ENCODE measurements at places on chromosomes 7 and 10.

DNA sequence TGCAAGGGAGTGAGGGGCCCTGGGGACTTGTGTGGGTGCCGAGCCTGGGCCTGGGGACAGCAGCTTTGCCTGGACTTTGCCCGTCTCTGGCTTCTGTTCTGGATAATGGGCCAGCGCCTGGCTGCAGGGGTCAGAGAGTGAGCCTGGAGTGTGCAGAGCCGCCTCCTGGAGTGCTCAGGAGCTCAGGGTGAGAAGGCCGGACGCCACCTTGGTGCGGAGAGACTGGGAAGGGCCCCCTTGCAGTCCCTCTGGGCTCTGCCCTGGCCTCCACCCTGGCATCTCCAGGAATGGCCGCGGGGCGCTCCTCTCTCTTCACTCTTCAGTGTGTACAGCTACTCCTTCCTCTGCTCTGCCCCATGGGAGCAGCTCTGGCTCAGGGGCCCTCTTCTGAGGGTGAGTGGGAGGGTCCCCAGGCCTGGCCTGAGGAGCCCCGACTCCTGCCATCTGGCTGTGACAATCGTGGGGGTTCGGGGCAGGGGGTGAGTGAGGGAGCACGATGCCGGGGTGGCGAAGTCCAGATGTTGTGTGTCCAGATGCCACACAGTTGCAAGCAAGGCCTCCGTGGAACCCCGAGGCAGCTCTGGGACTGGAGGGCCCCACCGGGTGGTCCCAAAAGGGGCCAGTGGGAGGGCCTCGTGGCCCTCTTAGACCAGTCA, 187.1 kb downstream of the DNAJB6 start:
- DNase-seq = no peak

- no peak for DNase-seq
Observed at GRCh38 chr7:127905491-127906330, 125.5 kb downstream of the LRRC4 start.

GRCh38 chr10:110502851-110503301, 5.2 kb downstream of the DUSP5 start:
- no peak for DNase-seq

GRCh38 chr7:105269397-105269796, 119.3 kb downstream of the SRPK2 start:
- no peak for DNase-seq

GRCh38 chr10:98339799-98340198, 71.8 kb upstream of the LOXL4 start:
- no peak for DNase-seq

DNA sequence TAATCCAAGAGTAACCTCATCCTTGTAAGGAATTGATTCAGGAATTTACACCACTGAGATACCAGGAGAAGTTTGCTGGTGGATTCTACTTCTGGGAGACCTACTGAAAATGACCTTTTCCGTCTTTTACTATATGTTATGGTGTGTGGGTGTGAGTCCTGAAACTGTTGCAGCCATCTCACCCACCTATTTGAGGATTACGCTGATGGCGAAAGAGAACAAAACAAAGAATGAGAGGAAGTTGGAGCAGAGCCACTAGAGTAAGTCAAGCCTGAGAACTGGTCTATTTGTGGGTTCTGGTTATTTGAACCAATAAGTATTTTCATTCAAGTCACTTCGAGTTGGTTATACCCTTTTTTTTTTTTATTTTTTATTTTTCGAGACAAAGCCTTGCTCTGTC, 12.7 kb upstream of the ABCC2 start:
- DNase-seq = no peak

GRCh38 chr10:82084496-82084895, 209.5 kb downstream of the NRG3 start:
- DNase-seq = no peak

- no peak for DNase-seq
Observed at GRCh38 chr10:91602868-91603568, 29.9 kb downstream of the PPP1R3C start.

DNA sequence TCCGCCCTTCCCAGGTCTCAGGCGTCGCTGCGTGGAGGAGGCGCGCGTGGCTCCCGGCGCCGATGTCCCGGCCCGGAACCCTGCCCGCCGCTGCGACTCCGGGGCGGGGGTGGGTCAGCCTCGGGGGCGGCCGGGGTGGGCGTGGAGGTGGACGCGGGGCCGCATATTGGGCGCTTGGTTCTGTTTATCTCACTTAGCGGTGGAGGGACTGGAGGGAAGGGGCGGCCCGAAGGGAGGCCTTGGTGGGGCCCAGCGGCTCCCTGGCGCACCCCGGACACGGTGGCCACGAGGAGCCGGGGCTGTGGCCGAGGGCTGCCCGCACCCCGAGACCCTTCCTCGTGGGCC, 8.6 kb downstream of the UNCX start:
- DNase-seq = no peak

DNA sequence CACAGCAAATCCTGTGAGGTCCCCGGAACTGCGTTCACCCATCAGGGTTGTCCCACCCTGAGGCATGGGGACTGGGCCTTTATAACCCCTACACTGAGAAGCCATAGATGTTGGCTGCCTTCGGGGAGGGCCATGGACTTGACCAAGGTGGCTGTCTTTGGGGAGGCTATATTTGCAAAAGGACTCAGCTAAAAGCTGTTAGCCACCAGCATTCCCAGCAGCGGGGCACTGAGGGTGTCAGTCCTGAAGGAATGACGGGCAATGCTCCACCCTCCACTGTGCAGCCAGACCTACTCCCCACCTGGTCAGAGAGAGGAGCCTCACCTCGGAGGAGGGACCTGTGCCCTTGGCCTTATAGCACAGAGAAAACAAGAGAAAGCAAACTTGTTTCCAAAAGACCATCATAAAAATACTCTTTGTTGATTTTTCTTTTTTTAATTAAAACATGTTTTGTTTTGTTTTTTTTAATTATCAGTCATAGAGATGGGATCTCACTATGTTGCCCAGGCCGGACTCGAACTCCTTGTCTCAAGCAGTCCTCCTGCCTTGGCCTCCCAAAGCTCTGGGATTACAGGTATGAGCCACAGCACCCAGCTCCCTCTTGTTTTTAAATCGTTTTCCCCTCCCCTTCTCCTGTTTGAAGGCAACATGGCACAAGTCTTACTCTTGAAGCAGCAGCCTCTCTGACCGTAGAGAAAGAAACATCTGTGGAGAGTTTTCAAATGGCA, 26.7 kb upstream of the CUX1 start:
- DNase-seq = no peak

DNA sequence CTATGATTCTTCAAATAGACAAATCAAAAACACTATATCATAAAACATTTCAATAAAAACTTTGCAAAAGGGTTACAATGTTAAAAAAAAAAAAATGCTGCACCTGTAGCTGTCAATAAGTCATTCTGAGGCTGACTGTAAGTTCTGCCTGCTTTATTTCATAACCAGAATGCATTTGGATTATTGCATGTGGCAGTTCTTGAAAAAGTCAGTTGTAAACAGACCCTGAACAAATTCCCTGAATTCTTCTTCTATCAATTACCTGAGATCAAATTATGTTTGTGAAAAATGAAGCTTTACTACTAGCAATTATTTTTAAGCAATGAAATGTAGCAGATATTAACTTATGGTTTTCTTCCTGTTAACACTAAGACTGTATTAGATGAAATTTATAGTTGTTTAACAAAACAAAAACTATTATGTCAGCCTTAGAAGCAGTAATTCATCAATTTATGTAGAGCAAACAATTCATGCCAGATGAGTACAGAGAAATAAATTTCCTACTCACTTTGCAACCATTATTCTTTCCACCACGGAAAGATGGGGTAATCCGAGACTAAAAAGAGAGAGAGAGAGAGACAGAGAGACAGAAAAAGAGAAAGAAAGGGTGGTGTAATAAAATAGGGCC, 107.8 kb downstream of the SFMBT2 start:
- no peak for DNase-seq

All from NCI-H1436 (cell line).